ENCODE measurements at places on chromosomes 2 and 18.
A peak's percentile ranks its signal among the peaks of the same experiment; 100 is the strongest.

- H3K4me3 ChIP-seq, result no peak overlapping the region
- no peaks in the 10 kb centered on the region for H3K27me3 ChIP-seq
Measured at GRCh38 chr2:220165401-220165800, 538.0 kb downstream of the SLC4A3 start.

DNA sequence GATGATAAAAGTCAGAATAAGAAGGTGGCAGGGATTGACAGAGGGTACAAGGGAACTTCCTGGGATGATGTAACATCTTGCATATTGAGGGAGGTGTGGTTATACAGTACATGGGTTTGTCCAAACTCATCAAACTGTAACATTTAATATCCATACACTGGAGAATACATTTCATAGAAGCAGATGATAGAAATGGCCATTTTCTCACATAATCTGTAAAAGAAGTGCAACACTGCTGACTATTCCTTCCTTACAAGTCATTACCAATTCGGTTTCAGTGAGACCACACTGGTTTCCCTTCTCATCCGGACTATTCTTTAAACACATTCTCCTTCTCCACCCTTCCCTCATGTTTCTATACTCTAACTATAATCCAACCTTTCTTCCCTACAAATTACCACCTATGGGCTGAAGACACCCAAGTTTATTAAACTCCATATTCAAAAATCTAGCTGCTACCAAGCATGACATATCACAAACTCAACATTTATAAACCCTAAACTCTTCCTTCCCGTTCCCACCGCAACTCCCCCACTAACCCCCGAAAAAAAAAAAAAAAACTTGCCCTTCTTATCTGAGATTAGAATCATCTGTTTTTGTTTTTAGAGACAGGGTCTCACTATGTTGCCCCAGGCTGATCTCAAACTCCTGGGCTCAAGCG is 1.6 kb downstream of the COX7A2L start:
- no peak overlapping the region for H3K27ac ChIP-seq
- H3K4me3 ChIP-seq, result peak overlapping the region; percentile 96
- DNase-seq, result no peak
- no peaks in the 10 kb centered on the region for H3K36me3 ChIP-seq

DNA sequence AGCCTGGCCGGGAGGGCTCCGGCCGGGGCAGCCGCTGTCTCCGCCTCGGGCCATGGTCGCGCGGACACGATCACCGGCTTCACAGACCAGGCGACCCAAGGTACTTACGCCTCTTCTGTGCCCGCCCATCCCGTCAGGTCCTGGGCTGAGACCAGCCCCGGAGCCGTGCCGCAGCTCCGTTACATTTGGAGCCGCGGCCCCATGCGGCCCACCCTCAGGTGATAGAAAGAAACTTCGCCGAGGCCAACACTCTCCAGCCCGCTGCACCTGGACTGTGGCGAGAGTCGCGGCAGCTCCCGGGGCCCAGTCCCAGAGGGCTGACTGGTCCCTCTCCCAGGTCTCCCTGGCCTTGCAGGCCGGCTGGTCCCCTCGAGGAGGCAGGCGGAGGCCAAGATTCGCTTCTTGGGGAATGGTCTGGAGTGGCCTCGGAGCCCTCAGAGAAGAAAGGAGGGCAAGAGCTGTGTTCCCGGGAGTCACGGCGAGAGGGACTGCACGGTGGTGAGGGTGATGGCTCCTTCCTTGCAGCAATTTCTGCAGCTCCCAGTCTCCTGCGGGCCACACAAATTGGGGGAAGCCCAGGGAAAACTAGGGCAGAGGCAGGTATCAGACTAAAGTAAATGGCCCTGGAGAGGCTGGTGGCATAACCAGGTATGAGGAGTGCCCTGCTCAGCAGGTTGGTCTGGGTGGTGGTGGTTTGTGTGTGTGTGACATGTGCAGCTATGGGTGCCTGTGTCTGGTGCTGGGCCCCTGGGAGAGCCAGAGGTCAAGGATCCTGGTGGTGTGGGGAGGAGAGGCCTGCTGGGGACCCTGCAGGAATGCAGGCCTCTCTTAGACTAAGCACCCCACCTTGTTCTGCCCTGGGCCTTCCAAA is 822 bp downstream of the GDF7 start:
- no peaks in the 10 kb centered on the region for H3K36me3 ChIP-seq
- peak overlapping the region; percentile 63 for H3K4me3 ChIP-seq
- H3K4me1 ChIP-seq, result peaks cover 42% of the 10 kb centered on the region
- DNase-seq, result peak; percentile 59
- H3K27ac ChIP-seq, result no peak overlapping the region

DNA sequence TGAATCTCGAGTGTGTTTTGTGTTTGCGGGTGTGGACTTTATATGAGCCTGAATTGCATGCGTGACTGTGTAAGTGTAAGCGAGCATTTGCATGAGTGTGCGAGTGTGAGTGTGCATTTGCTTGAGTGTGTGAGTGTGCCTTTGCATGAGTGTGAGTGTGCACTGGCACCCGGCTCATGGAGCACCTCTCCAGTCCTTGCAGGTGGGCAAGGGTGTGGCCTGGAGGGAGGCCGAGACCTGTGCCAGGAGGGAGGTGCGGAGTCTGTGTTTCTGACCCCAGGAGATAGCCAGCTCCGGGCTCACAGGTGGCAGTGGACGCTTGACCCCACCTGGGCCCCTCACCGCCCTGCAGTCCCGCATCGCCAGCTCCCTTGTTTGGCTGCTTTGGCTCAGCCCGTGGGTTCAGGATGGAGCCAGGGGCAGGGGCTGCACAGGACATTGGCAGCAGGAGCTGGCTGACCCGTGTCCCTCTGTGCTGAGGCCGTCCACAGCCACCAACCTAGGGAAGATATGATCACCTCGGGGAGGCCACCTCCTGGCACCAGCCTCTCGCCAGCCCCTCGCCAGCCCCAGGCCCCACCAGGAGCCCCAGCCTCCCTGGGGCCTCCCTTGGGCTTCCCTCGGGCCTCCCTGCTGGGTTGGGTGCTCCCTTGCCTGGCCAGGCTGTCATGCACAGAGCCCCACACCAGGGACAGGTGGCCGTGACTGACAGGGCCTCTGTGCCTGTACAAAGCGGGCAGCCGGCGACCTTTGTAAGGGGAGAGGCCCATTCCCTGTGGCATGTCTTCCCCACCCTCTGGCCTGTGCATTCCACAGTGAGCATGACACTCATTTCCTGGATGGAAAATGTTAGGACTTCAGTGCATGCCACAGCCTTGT is 81.6 kb downstream of the PTGR3 start:
- H3K27me3 ChIP-seq, result no peaks in the 10 kb centered on the region
- no peak overlapping the region for H3K27ac ChIP-seq
- H3K4me1 ChIP-seq, result no peaks in the 10 kb centered on the region
- no peak for DNase-seq
- no peaks in the 10 kb centered on the region for H3K36me3 ChIP-seq

DNA sequence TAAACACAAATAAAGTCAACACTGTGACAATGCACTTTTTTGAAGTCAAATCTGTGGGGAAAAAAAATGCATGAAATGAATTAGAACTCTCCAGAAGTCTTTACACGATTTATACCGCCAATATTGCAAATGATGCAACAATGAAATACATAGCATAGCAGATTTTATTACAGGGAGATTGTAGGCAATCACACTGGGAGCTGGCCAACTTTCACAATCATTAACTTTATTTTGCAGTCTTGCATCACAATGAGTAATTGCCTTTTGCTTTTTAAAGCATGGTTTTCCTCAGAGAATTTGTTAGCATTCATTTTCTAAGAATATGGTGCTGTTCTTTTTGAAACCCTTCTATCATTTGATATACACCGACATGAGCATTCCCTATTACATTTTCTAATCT is 366.4 kb upstream of the FSIP2 start:
- H3K27me3 ChIP-seq, result no peaks in the 10 kb centered on the region
- H3K4me3 ChIP-seq, result no peak overlapping the region
- DNase-seq, result no peak
- H3K27ac ChIP-seq, result no peak overlapping the region

DNA sequence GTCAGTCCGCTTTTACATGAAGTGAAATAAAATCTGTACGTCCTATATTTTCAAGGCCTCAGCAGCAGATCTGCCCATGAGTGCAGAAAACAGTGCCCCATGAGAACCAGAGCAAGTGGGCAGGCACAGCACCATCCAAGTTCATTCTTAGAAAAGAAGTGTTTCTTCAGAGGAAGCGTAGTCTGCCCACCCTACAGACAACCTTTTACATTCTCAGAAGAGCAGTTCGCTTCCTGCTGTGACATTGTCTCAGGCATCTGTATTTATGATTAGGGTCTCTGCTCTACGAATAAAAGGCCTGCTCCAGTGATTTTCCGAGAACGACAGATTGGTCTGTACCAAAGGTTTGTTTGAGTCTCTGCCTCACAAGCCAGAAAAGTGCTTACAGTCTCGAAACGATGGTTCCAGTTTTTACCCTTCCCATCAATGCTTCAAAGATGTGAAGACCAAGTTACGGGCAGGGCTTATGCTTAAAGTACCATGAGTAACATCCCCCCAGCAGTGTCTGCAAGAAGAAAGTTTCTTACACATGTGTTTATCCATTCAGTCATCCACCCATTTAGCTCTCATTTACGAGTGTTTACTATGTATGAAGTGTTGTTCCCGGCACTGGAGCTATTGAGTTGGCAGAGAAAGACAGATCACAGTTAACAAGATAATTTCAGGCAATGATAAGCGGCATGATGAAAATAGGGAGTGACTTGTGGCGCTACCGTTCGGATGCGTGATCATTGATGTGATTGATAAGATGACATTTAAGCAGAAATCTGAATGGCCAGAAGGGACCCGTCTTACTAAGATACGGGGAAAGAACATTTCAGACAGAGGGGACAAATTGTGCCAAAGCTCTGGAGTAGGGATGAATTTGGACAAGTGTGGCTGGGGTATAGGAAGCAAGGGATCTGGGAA is 31.4 kb upstream of the CTLA4 start:
- H3K36me3 ChIP-seq, result no peaks in the 10 kb centered on the region
- no peak overlapping the region for H3K4me3 ChIP-seq
- peaks cover 6% of the 10 kb centered on the region for H3K4me1 ChIP-seq
- DNase-seq, result peak; percentile 2

- no peak overlapping the region for H3K4me3 ChIP-seq
- no peaks in the 10 kb centered on the region for H3K4me1 ChIP-seq
- no peak for DNase-seq
- no peaks in the 10 kb centered on the region for H3K27me3 ChIP-seq
Measured at GRCh38 chr18:65547046-65547445, 203.8 kb upstream of the CDH7 start.

Measured in GM23338 (cell line).